Left lung (tissue), 14 donors: ENCODE measurements at places on chromosomes 16 and 17. TPM values are rescaled to one million over a fixed set of nuclear protein-coding genes. Genes with fewer than 3 reads are reported as not detected.

RTN4RL1 gene
- 0.34 TPM for polyA plus RNA-seq

ACSM3 gene
- polyA plus RNA-seq, result 56.3 TPM

IL17C gene
- polyA plus RNA-seq, result not detected

BANP gene
- 23.2 TPM for polyA plus RNA-seq

MT1A gene
- polyA plus RNA-seq, result not detected

KCNH4 gene
- 0.04 TPM for polyA plus RNA-seq

CX3CL1 gene
- polyA plus RNA-seq, result 11.8 TPM
